Activated naive CD4-positive, alpha-beta T cell (primary cell): ENCODE measurements at places on chromosomes 1 and 21.

DNA sequence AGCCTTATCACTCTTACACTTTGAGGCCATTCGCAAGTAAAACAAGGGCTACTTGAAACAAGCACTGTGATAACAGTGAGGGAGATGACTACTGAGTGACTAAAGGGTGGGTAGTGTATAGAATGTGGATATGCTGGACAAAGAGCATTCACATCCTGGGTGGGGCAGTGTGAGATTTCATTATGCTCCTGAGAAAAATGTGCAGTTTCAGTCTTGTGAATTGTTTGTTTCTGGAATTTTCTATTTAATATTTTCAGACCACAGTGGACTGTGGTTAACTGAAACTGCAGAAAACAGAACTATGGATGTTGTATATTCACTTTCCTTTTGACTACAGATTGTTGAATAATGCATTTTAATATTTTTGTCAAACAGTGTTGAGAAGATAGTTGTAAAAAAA, 25.1 kb upstream of the B3GALT2 start:
- no peak for DNase-seq

GRCh38 chr1:202131956-202132821, 9.5 kb downstream of the GPR37L1 start:
- no peak for DNase-seq

DNA sequence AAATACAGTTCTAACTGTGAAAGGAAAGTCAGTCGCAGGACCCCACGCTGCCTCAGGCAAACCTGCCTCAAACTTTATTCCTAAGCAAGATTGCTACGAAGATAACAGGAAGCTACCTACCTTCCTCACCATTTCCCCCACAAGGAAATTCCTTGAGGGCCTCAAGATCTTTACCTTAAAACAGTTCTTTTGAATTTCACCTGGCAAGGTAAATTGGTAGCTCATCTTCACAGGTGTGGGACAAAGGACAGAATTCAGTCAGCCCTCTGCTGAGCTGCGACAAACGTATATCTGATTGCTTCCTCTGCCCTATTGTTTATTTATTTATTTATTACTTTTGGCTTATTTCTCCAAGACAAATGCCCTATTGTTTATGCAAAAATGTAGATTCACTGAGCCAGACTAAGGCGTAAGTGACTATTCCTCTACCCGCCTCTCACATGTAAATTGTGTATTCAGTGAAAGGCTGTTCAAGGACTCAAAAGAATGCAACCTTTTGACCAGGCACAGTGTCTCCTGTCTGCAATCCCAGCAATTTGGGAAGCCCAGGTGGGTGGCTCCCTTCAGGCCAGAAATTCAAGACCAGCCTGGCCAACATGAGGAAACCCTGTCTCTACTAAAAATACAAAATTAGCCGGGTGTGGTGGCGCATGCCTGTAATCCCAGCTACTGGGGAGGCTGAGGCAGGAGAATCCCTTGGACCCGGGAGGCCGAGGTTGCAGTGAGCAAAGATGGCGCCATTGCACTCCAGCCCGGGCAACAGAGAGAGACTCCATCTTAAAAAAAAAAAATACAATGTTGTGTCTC, 17.3 kb upstream of the PKNOX1 start:
- DNase-seq = no peak

- no peak for DNase-seq
These were observed 162.3 kb upstream of the POGK start for GRCh38 chr1:166676981-166677380.

DNA sequence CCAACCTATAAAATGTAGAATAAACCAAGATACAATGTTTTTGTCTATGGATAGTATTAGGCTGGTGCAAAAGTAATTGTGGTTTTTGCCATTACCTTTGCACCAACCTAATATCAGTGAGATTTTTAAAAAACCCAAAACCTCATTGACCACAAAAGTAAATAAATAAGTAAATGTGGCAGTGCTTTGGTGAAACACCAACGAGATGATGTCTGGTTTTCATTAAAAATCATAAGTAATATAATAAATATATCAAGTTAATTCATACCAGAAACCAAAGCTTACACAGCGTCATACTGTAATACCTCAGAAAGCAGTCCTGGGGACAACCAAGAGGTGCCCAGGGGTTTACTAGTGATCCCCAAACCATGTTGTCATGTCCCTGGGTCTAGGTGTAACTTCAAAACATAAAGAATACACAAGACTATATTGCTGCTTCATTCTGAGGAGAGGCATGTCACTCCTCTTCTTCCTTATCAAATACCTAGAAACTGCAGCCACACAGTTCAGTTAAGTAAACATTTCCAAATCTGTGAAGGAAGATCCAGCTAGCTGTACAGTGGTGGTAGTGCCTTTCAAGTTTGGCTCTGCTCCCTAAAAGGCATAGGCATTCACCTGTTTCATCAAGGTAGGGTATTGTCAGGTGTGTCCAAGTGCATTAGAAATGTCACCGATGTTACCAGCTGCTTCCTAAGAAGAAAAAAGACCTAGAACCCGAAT, 51.6 kb upstream of the ZC3H11B start:
- no peak for DNase-seq
